Hepatocyte (in vitro differentiated cells): ENCODE measurements at places on chromosomes 3 and 15.

GRCh38 chr3:117346901-117347300 is 637.3 kb downstream of the TUSC7 start:
- DNase-seq = no peak

DNA sequence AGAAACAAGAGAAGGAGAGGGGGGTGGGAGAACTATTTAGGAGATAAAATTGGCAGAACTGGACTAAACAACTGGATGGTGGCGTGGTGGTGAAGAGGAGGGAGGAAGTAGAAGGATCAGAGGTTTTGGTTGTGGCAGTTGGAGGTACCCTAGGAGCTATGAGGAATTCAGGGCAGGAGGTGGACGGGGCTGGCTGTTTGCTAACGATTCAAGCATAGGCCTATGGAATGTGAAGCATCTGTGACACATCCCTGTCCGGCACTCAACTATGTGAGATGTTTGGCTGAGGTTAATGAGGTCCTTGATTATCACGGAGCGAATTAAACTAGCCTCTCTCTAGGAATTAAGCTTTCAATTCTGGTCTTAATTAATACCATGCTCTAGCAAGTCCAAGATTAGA is 13.5 kb downstream of the TARS3 start:
- DNase-seq = no peak

- peak; percentile 66 for DNase-seq
Observed at GRCh38 chr15:70098461-70099166, 897 bp upstream of the TLE3 start.

DNA sequence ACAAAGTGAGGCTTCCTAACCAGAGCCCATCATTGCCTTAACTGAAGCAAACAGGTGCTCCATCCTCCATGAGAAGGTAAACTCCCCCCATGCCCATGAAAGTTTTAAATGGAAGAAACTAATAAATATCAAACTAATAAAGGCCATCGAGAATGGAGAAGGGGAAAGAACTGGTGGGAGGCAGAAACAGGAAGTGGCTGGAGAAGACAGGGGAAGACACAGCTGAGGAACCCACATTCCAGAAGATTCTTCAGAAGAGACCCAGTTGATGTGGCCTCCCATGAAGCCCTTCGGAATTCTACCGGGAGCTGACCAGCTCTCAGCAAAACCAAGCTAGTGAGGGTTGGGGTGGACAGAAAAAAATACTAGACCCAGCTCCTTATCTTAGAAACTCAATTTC is 41.6 kb downstream of the SH3BP5 start:
- no peak for DNase-seq

- DNase-seq = no peak
Observed at GRCh38 chr3:153090973-153091372, 71.1 kb upstream of the RAP2B start.

- DNase-seq = no peak
Observed at GRCh38 chr3:134477002-134477401, 8.8 kb downstream of the ANAPC13 start.

DNA sequence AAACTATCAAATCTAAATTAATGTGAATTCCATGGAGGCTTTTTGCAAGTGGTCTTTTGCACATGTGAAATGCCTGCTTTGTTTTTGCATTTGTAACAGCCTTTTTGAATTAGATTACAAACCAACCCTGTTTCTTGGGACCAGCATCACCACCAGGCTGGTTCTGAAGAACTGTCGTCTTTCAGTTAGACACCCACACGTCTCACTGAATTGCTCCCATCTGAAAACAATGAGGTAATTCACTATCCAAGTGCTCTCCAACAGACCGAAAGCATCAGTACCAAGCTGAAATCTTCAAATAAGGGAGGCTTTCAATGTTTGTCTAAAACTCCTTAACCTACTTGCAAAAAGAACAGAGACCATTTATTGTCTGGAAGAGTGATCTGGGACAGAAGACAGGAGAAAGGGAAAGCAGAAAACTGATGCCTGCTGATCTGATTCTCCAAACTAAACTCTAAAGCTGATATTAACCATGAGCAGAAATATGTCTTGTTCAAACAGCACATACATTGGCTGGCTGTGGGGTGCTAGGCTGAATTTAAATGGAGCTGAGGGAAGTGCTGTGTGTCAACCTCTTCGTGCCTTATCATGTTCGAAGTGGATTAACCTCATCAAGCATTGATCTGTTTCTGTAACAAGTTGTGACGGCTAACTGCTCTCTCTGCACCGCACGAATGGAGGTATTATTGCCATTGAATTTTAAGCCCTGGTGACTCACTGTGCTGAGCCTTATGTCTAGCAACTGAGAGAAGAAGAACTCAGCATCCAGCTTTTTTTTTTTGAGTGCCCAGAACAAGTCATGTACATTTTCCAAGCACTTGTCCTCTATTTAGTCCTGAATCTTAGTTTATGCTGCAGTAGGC is 213.7 kb upstream of the P2RY1 start:
- DNase-seq = peak; percentile 19

DNA sequence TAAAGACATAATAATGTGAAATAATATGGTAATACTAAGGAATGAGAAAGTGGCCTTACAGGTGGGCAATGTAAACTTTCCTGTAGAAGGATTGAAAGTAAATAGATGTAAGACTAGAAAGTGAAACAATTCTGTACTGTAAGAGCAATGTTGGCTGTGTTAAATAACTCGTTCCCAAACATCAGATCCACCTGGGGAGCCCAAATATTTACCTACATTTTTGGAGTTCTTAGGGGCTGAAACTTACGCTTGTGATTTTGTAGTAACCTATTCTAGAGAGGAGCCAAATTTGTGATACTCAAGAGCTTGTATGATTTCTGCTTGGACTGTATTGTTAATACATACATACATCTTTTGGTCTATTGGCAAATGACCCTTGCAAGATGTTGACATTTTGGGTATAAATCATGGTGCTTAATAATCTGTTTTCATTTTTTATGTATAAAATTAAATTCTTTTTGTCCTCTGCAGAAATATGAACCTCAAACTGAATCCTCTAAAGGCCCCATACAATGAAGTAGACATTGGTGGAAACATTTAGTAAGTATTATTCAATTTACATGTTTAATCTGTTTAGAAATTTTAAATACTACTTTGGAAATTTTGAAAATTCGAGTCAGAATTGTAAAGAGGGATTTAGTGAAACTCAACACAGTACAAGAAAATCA is 8.5 kb upstream of the CHD2 start:
- DNase-seq = no peak

GRCh38 chr15:48636511-48636910 is 9.0 kb downstream of the FBN1 start:
- no peak for DNase-seq

DNA sequence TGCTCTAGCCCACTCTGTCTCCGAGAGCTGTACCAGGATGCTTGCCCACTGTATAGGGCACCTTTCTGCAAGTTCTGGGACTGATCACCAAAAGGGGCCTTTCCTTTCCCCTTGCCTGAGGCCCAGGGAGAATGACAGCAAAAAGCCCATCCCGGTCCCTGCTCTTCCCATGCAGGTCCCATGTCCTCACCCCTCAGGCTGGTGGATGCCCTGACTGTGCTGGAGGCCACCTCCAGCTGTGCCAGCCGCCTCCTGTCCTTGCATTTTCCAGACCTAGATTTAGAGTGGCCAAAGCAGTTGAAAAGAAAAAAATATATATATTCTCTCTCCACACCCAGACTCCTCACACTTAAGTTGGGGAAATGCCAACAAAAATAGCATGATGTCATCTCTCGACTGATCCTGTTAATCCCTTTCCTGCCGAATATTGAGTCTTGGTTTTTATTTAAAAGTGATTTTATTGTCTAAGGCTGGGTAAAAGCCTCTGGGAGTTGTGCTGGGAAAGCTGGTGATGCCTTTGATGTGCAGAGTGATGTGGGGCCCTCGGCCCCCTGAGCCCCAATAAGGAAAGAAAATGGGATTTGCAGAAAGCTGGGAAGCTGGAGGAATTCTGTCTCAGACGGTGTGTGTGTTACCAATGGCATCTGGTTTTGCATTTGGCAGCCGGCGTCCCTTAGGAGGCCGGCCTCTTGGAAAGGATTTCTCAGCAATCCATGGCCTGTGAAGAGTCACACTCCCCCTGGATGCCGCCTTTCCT is 29.3 kb upstream of the TPM1 start:
- no peak for DNase-seq

- DNase-seq = peak; percentile 82
Observed at GRCh38 chr3:34683851-34684250, 885.4 kb downstream of the PDCD6IP start.

DNA sequence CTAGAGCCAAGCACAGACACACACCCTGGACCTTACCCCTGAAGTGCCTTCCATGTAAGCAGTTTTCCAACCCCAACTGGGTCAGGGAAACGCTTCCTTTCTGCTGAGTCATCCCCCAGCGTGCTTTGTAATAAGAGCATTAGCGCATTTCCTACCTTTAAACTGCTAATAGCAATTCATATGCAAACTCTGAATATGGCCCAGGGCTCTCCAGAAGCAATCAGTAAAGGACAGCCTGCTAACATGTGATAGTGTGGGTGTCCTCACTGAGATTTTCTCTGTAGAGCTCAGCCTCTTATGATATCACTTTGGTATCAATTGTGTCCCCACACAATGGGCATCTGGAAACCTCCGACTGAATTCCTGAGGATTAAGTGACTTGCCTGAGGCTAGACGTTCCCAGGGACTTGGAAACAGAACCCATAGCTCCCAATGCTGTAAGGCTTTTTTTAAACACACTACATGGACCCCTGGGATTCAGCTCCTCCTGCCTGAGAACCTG is 5.6 kb downstream of the GABRB3 start:
- DNase-seq = no peak

GRCh38 chr3:14379843-14380242 is 22.6 kb upstream of the SLC6A6 start:
- DNase-seq = no peak
